Daoy (cell line): ENCODE measurements at places on chromosomes 11 and 22.
A peak's percentile ranks its signal among the peaks of the same experiment; 100 is the strongest.

GRCh38 chr11:1138097-1138496, 19.7 kb upstream of the MUC5AC start:
- no peak for DNase-seq

DNA sequence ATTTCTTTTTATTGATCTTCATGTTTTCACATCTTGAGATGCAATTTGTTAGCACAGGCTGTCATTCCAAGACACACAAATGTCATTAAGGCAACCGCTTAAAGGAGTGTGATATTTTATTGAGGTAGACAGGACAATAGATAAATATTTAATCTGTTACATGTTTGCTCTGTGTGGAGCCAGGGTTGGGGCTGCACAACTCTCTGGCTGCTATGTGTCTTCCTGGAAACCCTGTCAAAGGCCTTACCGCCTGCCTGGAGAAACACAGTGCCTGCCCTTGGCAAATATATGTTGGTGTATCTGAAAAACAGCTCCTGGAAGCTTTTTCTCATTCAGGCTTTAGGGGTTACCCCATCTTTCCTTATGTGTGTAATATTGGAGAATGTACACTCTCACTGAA, 139.7 kb upstream of the TEAD1 start:
- DNase-seq = no peak

GRCh38 chr11:19099093-19099492, 17.9 kb upstream of the ZDHHC13 start:
- DNase-seq = no peak

DNA sequence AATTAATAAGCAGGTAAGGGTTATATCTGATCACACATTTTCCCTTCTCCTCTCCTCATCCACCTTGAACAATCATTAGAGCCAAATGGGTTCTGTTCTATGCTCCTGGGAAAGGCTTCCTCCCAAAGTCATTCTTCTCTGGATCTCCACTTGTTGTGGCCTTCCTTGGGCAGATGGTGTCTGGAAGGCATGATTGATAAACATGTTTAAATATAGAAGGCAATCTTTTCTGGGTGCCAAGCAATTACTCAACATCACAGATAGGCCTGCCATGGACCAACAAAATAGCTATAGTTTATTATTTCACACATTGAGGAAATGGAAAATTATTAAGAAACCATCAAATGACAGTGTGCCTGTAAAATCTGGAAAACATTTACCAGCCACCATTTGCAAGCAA, 73.5 kb downstream of the KCNA4 start:
- no peak for DNase-seq

DNA sequence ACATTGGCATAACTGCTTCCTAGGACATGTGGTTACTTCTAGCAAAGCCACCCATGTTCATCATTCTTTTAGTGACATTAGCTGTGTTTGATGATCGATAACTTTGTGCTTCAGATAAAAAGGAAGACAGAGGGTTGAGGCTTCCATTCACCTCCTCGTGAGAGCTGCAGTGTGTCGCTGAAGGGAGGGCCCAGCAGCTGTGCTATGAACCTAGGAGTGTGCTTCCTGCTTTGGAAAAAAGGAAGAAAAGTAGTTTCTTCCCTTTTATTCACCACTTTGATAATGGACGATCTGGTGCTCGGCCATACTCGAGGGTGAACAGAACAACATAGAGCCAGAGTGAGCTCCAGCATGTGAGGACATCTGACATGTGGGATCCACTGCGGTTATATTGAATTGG, 6.1 kb upstream of the RFPL2 start:
- no peak for DNase-seq

- DNase-seq = peak; percentile 67
Measured at GRCh38 chr22:40009292-40009774, 14.6 kb downstream of the FAM83F start.

GRCh38 chr22:48647606-48648515, 1179.8 kb downstream of the BRD1 start:
- DNase-seq = no peak

GRCh38 chr11:129270446-129270845, 78.3 kb upstream of the ARHGAP32 start:
- no peak for DNase-seq

GRCh38 chr11:128497061-128497775, 90.1 kb downstream of the ETS1 start:
- peak; percentile 94 for DNase-seq

GRCh38 chr22:49861642-49862495, 8.2 kb downstream of the ZBED4 start:
- DNase-seq = no peak

- DNase-seq = no peak
Measured at GRCh38 chr11:47724041-47724729, 9.0 kb upstream of the AGBL2 start.

- no peak for DNase-seq
Measured at GRCh38 chr11:23257556-23257955, 397.3 kb upstream of the CCDC179 start.

DNA sequence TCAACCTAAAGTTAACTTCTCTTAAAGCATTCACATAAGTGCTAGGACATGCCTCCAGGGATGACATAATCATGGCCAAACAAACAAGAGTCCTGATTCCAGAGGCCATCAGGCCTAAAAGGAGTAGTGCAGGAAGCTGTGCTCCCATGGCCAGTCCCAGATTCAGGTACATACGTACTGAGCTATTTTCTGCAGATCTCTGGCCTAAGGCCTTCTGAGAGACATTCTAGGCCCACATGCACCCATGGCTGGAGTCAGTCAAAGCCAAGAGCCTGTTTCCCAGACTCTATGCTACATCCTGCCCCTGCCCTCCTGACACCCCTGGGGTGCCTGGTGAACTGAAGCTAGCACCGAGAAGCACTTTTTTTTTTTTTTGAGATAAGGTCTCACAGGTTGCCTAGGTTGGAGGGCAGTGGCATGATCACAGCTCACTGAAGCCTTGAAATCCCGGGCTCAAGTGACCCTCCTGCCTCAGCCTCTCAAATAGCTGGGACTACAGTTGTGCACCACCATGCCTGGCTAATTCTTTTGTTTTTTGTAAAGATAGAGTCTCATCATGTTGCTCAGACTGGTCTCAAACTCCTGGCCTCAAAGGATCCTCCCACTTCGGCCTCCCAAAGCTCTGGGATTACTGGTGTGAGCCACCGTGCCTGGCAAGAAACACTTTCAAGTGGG, 553 bp downstream of the CD3D start:
- DNase-seq = no peak

DNA sequence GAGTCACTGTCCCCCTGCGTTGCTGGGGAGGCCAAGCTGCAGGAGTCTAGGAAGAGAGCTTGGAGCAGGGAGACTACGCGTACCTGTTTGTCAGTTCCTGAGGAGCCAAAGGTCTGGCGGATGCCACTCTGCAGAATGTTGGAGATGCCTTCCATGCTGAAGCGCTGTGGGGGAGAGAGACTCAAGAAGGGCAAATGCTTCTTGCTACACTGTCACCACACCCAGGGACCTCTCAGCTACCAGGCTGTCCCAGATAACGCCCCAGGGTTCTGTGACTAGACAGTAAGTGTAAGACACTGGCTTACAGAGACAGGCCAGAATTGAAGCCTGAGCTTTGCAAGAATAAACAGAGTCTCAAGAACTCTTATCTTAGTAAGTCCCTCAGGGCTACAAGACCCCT, 42.0 kb downstream of the FEZ1 start:
- no peak for DNase-seq

GRCh38 chr22:25406510-25407210, 157.8 kb upstream of the GRK3 start:
- no peak for DNase-seq

DNA sequence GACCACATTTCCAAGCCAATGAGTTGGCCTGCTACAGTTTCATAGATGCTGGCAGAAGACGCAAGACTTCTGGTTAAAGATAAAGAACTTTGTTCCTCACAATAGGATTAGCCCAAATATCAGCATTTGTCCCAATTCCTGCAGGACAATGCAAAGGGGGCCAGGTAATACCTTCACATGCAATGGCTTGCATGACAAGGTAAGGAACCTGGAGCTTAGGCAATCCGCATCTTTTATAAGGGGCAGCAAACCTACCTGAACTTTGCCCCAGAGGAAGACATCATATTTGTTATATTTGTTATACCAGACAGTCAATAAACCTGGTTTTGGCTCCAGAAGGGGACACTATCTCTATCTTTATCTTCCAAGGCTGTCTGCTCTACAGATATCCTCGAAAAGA, 5.3 kb downstream of the P2RY6 start:
- DNase-seq = no peak

DNA sequence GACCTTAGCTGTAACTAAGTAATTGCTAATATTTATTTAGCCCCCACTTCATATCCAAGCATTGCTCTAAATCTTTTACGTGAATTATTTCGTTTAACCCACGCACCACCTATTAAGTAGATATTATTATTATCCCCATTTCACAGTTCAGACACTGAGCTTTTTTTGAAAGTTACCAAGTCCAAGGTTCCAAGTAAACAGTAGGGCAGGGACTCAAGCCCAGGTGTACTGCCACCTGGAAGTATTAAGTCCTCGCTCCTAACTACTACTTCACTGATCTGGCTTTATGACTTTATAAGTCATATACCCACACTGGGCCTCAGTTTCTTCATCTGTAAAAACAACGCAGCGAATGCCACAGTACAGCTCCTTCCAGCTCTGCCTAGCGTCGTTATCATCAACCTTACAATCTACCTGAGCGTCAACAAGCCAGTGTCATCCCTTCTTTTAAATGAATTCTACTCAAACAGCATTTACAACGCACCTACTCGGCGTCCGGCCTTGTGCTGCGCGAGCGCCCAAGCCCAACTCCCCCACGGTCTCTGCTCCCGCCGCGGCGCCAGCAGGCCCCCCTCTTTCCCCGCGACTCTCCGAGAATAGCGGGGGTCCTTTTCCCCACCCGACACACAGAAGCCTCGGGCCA, 624 bp downstream of the TMEM41B start:
- peak; percentile 24 for DNase-seq

DNA sequence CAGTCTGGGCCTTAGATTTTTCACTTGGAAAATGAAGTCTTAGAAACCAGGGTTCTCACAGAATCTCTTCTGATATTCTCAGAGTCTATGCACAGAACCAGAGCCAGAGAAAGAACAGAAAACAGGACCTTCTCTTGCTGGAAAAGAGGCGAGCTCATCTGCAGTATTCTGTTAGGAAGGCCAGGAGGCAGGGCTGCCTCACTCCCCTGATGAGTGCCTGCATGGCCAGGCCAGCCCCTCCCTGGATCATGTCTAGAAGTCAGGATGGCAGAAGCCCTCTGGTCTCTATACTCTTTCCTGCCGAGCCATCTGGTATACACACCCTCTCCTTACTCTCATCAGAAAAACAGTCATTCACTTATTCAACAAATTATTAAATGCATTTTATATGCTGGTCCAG, 723 bp downstream of the OR51M1 start:
- DNase-seq = no peak

GRCh38 chr22:31243339-31244045, 31.4 kb downstream of the LIMK2 start:
- DNase-seq = peak; percentile 37

DNA sequence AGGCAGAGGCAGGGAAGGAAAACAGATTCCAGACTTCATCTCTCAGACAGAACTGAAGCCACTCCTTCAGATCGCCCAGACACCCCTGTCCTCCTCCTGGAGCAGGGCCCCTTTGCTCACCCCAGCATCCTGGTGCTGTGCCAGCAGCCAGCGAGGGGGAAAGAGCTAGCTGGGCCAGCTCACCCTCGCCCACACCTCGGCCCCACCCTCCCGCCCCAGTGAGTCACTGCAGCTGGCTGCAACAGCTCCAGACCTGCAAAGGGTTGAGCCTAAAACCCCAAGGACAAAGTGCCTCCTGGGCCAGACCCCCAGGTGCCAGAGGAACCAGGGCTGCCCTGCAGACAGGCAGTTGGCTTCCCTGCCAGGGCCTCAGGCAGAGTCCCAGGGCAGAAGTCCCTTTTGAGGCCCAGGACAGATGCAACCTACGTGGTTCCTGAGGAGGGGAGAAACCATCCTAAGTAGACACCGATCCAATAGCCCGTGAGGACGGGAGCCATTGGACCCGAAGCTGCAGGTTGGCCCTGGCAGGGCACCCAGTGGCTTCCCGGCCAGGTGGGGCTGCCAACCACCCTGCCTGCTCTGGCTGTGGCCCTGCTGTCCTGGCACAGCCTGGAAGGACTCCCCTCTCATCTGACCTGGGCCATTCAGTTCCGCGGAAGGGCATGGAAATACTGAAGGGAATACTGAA, 7.2 kb downstream of the AHNAK start:
- DNase-seq = peak; percentile 97

DNA sequence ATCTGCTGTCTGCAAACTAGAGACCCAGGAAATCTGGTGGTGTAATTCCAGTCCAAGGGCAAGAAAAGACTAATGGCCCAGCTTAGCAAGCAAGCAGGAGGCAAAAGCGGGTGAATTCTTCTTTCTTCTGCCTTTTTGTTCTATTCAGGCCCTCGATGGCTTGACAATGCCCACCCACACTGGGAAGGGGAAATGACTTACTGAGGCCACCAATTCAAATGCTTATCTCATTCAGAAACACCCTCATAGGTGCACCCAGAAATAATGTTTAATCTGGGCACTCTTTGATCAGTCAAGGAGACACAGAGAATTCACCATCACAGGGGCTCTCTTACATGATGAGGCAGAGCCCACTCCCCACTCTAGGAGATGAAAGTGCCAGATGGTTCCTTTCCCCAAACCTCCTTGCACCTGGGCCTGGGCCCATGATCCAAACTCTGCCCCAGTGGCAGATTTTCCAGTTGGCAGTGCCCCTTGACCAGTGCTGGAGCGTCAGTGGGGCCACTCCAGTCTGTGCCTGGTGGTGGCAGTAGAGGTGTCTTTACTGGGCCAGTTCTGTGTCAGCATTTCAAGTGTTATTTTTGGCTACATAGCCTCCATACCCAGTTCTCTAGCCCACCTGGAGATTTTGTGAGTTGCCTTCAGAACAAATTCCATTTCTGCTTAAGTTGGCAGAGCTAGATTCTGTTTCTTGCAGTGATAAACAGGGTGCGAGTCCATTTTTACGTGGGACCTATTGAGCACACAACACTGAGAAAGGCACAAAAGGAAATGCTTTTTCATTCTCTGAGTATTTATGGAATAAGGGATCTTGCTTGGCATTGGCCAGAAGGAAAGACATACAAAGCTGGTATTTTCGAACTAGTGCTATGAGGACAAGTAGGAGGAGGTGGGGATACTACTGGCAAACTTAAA, 7.5 kb downstream of the ELMOD1 start:
- DNase-seq = peak; percentile 60

GRCh38 chr11:117872420-117872961, 4.0 kb downstream of the FXYD6 start:
- DNase-seq = no peak

DNA sequence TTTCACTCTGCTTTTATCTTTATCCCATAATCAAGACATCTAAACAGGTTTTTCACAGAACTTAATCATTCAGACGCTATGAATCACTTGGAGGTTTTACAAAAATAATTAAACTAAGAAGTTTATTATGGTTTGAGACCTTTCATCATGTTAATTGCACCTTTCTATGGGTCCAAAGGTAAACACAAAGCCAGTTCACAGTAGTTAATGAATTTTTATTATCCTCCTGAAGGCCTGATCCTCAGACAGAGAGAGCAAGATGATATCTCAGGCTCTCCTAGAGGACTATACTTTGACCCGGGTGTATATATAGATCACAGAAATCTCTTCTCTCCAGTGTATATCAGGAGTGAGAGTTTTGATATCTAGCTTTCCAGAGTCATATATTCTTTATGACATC, 1044.3 kb upstream of the RAG2 start:
- DNase-seq = no peak

GRCh38 chr11:8477151-8477550, 116.9 kb downstream of the STK33 start:
- DNase-seq = no peak

GRCh38 chr11:73401217-73401923, 25.2 kb downstream of the RELT start:
- DNase-seq = no peak

- peak; percentile 40 for DNase-seq
Measured at GRCh38 chr22:42856179-42856864, 751 bp downstream of the ARFGAP3 start.

- no peak for DNase-seq
Measured at GRCh38 chr11:125412177-125412496, 83.9 kb downstream of the FEZ1 start.
